ENCODE measurements at places on chromosomes 5 and 9. TPM values are rescaled to one million over a fixed set of nuclear protein-coding genes. Genes with fewer than 3 reads are reported as not detected.

FGF1 gene
- polyA plus RNA-seq, result 10.6 TPM

NR6A1 gene
- 1.1 TPM for polyA plus RNA-seq

ZNF367 gene
- 5.2 TPM for polyA plus RNA-seq

GDF9 gene
- 0.95 TPM for polyA plus RNA-seq

DNA sequence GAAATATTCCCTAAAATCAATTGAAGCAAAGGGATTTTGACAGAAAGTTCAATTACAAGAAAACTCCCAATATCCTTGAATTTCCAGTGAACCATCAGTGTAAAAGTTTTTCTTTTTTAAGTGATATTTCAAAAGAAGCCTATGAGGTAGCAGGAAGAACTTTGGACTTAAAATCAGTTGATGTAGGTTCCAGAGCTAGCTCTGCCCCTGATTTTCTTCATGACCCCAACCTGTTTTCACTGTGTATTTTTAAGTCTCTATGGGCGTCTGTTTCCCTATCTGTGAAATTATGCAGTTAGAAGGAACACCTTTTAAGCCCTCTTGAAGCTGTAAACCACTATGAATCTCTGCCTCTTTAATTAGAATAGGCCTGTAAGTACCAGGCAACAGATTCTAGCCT, 66.2 kb upstream of the SLC1A1 start:
- DNase-seq, result no peak

GRCh38 chr5:6786786-6787495, 73.7 kb downstream of the TENT4A start:
- DNase-seq, result no peak

DNA sequence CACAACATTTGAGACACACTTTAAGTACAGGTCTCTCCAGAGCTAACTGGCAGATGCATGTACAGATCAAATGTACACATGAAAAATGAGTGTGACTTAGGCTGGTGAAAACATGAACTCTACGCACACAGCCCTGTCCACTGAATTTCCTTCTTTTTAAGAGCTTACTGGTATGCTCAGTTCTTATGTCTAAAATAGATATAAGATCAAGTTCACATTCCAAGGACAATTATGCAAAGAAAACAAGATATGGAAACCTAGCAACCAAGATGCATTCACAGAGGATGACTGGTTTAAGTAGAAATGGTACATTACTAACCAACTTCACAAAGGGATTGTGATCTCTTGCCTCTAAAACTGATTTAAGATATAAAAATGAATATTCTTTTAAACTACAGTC, 56.7 kb downstream of the TLE1 start:
- no peak for DNase-seq

DNA sequence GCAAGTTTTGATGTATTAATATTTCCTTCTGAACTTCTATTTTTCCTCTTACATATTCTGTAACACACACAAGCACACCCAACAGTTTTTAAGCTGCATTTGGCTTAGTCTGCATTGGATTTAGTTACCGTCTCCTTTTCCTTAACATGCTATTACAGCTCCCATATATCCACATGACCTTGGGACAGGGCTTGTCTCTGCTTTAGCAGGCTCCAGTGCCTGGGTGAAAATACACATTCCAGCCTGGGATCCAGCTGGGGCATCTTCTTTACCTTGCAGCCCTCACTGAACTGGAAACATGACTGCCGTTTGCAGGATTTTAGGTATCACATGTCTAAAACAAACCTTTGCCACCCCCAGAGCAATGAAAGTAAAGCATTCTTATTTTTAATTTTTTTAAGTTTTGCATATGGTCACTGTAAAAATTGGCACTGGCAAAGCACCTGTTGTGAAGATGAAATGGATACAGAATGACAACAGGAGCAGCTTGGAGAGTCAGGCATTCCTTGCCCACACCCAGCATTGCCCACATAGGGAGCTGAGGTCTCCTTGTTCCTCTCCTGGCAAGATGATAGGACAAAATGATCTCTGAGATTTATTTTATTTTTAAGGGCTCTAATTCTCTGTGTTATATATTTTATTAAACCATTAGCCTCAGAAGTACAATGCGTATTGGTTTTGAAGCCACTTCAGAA, 4.0 kb downstream of the GADD45G start:
- no peak for DNase-seq

DNA sequence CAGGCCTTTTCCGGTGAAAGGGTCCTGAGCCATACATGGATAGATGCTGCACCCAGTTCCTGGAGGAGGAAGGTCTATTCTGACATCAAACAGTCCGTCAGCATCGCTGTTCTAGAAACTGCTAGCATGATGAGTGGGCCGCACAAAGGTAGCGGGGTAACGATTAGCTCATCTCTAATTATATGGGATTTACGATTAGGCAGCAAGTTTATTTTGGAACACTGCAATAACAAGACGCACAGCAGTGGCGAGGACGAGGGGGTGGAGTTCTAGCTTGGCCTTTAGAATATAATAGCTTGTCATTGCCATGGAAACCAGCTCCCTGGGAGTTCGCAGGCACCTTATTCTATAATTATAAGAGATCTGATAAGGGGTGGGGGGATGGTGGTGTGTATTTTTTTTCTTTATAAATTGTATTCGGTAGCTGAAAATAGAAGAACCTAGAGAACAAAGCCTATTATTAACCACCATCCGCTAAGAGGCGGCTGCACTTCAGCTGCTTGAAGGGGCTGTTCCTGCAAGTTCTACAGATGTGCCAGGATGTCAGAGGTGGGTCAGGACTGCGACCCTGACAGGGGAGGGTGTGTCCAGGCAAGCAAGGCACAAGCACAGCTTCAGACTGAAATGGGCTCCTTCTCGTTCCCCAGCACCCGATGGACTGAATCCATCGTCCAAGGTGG, 311.0 kb downstream of the AGTPBP1 start:
- DNase-seq, result no peak

GRCh38 chr5:36703245-36703860, 96.9 kb downstream of the SLC1A3 start:
- no peak for DNase-seq

GRCh38 chr9:138046641-138047301, 169.2 kb downstream of the CACNA1B start:
- no peak for DNase-seq

GRCh38 chr5:133525126-133525525, 87.2 kb downstream of the FSTL4 start:
- DNase-seq, result no peak

- DNase-seq, result no peak
These were observed 2.9 kb downstream of the SNX18 start for GRCh38 chr5:54520438-54520846.

DNA sequence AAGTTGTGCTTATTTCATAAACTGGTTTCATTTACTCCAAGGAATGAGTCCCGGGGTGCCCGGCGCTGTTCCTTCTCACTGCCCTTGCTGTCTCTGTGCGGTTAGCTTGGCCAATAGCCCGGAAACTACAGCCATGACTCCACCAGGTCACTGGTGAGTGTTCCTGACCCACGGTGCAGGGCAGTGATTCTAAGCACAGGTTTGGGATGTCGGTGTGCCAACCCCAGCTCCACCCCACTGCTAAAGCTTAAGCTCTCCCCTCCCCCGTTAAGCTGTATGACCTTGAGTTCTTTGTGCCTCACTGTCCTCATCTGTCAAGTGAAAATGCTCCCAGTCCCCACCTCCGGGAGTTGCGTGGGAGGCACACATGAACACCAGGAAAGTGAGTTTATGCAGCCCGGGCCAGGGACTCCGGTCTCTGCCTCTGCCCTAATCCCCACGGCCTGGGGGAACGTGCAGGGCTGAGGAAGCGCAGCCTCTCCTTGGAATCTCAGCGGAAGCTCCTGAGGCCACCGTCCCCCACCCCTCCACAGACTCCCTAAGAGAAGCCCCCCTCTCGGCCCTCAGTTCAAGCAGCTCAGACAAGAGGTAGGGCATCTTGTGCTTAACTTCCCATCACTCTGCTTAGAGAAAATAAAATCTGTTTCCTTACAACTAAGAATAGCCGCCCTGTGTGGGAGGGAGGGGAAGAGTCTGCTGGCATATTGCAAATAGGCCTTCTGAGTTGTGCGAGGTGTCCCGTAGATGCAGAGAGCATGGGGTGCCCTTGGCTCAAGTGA, 92.0 kb upstream of the RAI14 start:
- no peak for DNase-seq

DNA sequence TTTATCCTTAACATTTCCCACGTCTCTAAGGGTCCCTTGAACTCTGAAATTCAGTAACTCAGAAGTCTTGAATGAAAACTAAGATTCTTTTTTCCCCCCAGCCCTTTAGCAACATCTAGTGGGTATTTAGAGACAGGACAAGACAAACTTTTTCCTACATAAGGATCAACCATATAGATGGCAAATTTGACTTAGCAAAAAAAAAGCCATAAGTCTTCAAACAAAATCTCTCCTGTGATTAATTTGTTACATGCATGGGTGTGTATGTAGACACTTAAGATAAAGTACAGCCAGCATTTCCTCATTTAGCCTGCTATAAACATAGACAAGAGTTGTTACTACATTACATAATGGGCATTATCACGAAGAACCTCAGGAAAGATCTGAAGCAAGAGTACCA, 29.1 kb upstream of the ANKRD31 start:
- no peak for DNase-seq

- DNase-seq, result no peak
These were observed 351.8 kb upstream of the ADAMTSL1 start for GRCh38 chr9:18122171-18122570.

DNA sequence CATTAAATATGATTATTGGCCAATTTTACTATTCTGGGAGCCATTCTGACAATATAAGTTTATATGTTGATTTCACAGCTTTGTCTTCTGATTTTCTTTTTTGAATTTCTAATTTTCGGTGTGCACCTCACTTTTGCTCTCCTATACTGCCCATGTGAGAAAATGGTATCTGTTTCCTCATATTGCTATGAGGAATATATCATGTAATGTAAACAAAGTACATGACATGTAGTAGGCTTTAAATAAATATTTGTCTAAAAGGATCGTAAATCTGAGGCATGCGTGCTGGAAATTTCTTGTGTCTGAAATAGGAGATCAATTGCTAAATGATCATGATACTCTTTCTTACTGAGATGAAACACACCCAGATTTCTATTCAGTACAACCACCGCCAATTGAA, 119.9 kb downstream of the ZDHHC21 start:
- DNase-seq, result no peak

DNA sequence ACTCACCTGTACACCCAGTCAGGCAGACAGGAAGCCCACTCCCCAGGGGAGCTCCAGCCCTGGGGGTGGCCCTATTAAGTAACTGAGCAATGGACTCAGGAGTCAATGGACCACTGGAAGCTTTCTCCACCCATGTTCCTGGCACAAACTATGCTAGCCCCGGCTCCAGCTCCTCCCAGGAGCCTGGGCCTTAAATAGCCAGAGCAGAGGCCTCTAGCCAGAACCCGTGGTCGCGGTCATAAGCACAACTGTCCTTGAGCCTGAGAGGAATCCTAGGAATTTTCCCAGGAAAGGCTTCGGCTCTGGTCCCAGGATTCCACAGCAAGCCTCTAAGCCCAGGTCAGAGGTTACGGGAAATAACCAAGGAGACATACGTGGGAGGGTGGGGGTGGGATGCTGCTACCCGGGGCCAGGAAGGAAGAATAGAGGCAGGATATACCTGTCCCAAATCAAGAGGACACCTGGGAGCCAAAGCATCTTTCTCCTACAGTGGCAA, 5.5 kb downstream of the SEPTIN8 start:
- DNase-seq, result no peak

DNA sequence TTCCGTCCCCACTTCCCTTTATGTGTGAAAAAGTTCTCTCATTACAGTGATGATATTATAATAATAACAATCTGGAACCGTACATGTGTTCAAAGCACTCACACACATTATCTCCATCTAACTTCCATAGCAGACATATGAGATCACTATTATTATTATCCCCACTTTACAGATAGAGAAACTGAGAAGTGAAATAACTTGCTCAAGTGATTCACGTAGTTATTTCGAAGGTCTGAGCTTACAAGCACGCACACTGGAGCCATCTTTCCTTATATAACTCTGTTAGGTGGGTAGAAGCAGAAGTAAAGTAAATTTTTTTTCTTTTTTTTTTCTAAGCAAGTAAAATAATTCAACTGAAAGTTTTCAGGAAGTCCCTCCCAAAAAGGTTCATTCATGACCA, 62.9 kb upstream of the PTGER4 start:
- no peak for DNase-seq

DNA sequence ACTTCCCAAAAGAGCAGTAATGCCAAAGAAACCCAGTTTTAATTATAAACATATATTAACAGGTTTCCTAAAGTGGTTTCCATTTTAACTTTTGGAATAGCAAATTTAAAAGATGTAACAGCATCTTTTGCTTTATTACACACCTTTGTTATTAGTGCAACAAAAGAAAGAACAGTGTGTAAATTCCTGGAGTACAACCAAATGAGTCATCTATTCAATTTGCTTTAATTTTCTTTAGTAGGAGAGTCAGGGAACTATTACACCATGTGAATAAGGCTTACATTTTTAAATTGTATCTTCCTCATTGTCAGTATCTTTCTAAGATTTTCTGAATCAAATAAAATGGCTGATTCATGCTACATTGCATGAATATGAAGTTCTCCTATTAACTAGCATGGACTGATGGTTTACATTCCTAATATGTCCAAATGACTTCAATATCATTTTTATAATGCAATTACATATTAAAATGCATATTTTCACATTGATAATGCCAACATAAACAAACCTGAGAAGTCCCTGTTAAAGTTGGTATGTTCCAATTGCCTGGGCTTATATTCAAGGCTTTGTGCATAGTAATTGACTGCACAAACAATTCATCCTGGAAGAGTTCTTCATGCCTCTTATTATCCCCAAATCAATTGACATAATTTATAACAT, 22.5 kb downstream of the EDIL3 start:
- DNase-seq, result no peak

DNA sequence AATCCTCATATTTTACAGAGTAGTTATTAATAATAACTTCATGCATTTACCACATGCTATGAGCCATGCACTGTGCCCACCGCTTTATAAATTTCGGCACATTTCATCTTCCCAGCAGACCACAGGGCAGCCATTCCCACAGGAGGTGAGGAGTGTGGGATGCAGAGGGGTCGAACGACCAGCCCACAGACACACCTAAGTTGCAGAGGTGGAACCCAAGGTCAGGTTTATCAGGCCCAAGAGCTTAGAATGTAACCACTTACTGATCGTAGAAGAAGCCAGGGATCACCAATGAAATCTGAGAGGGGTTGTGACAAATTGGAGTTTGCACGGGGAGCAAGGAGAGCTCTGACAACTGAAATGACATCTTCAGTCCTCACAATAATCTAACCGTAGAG, 303.0 kb upstream of the MSX2 start:
- DNase-seq, result no peak

All from forelimb muscle (tissue), 1 donor.